Suprapubic skin (tissue), 4 donors: ENCODE measurements at places on chromosomes 6 and 20. TPM values are rescaled to one million over a fixed set of nuclear protein-coding genes. Genes with fewer than 3 reads are reported as not detected.

Gene SLPI
- total RNA-seq = 466 TPM

Gene ISM1
- 12.8 TPM for total RNA-seq

Gene FAM83D
- 15.8 TPM for total RNA-seq

Gene IL17A
- not detected for total RNA-seq

Gene CCM2L
- 0.62 TPM for total RNA-seq

Gene CST2
- total RNA-seq = not detected

Gene HLA-DOA
- 14.3 TPM for total RNA-seq

Gene DSN1
- total RNA-seq = 13.5 TPM

Gene FAM217A
- not detected for total RNA-seq

Gene GATA5
- total RNA-seq = 0.23 TPM

Gene RCAN2
- total RNA-seq = 13.8 TPM

Gene BEND6
- not detected for total RNA-seq

Gene EEF1A2
- 12.0 TPM for total RNA-seq

- DNase-seq = no peak
These were observed 296 bp downstream of the DZANK1 start for GRCh38 chr20:18466574-18466893.

- no peak for DNase-seq
These were observed at the start of gene FGD2 for GRCh38 chr6:37005061-37005810. FGD2 (plus strand) TSS chr6:37005655; CDS start chr6:37005818, 163 bp downstream.

DNA sequence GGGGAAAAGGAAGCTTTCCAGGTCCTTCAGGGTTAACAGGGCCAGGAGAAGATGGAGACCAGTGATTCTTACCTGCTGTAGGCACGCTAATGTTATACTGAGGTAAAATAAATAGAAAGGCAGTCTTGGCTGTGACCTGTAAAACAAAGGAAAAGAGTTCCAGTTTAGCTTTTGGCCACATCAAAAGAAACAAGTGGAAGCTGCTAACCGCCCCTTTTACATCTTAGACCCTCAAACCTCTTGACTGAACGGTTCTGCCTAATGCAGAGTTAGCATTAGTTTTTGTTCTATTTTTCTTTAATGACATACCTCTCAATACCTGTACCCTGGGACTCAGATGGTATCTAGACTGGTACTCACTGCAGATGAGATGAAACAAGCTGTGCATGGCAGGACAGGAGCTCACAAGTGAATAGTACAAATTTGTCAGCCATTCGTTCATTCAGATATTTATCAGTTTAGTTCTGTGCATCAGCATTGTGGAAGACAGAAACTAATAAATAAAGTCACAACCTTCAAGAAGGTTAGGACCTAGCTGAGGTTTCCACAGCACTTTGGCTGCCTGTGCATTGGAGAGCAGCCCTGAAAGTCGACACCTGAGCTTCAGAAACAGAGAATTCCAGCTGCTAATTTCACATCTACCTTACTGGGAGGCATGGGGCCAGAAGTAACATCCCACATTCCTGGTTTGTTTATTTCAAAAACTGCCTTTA, 41.0 kb downstream of the TRAM2 start:
- no peak for DNase-seq

DNA sequence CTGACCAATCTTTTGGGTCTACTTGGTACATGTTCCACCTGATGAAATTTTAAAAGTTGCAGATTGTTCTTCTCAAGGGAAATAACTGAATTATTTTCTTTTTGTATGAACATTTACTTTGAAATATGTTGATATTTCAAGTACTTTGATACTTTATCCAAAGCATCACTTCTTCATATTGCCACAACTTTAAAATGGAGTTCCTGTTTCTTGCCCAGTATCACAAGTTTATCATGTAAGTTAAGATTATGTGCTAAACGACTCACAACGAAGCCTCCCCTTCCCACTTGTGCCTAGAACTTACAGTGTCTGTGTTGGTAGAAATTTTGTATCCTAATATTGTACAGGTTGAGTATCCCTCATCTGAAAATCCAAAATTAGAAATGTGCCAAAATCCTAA, 108.4 kb downstream of the ARID1B start:
- DNase-seq = no peak

DNA sequence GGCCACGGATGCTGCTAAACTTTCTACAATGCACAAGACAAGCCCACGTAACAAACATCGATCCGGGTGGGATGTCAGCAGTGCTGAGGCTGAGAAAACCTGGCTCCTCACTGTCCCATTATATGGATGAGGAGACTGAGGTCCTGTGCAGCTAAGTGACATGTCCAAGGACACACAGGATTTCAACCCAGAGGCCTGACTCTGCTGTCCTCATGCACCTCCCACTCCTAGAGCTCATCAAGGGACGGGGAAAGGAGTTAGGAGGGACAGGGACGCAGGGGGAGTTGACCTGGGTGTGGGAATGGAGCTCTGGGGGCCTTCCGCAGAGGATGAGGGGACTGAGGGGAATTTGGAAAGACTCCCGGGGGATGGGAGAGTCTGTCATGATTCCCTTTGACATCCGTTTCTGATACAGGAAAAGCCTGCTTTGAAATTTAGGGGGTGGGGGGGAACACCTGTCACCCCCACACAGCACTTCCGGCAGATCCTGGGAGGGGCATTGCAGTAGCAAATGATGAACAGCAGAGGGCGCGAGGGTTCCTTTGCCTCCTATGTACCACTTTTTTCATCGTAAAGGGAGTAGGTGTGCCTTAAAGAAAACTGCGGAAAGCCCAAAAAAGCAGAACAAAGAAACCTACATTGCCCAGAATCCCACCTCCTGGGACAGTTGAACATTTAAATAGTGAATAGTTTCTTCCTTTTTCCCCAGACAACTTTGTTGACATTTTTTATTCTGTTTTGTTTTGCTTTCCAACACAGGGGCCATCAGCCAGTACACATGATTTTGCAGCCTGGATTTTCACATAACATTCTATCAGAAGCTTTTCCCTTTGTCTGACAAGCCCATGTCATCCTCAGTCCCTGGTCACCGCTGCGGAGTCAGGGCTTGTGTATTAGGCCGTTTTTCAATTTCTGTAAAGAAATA, 48.6 kb downstream of the SLC2A10 start:
- DNase-seq = no peak

DNA sequence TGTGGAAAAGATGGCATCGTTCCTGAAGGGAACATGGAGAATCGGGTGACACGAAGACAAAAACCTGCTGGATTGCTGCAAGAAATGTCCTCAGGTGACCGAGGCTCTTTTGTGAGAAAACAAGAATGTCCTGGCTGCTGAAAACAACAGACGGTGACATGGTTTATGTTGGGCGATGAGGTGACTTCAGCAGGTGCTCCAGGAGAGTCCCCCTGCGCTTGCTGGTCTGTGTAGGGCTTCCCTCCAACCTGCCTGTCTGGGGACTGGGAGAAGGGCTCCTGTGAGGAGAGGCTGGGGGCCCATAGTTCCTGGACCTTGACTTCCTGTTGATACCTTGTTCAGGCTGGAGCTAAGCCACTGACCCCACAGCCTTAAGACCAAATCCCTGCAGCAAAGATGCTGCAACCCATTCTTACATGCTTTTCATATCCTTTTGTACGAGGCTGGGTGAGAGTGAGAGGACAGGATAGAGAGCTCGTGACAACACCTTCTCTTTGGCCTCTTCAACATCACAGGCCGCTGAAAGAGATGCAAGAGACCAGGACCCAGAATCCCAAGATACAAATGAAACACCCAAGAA, 134.8 kb downstream of the CD83 start:
- DNase-seq = no peak

DNA sequence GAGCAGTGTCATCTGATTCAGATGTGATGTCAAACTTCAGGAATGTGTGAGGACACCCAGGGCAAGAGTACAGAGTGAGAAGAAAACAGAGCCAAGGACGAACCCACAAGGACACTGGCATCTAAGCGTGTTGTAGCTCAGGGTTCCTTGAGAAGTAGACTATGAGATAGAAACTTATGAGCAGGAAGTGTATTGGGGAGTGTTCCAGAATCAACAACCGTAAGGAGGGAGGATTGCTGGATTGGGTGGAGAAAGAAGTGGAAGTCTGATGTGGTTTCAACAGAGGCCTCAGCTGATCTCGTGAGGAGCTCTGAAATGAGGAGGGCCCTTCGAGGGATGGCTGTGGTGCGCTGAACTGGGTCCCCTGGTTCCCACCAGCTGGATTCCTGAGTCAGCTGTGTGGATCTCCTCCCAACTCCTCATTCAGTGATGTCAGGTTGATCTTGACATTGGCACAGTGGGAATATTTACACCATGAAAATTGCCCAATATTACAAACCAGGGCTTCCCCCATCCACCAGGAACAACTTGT, 25.7 kb upstream of the IGF2R start:
- no peak for DNase-seq

- DNase-seq = no peak
These were observed 764.0 kb upstream of the CITED2 start for GRCh38 chr6:140138311-140139010.

DNA sequence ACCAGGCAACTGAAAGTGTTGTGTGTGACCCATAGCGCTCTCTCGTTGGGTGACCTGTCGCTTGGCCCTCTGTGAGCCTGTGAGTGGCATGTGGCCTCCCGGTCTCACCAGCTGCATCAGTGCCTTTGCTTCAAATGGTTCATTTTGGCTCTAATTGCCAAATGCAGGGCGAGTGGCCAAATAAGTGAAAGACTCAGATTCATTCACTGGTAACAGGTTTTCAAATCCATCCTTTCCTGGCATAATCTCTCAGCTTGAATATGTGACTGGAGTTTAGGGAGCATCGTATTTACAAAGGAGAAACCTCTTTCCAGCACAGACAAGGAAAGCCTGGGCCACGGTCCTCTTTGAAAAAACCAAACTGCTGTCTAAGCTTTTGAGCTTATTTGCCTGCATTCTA, 321.6 kb upstream of the QKI start:
- DNase-seq = no peak

- DNase-seq = no peak
These were observed 10.7 kb upstream of the SERPINB9 start for GRCh38 chr6:2913621-2914317.

DNA sequence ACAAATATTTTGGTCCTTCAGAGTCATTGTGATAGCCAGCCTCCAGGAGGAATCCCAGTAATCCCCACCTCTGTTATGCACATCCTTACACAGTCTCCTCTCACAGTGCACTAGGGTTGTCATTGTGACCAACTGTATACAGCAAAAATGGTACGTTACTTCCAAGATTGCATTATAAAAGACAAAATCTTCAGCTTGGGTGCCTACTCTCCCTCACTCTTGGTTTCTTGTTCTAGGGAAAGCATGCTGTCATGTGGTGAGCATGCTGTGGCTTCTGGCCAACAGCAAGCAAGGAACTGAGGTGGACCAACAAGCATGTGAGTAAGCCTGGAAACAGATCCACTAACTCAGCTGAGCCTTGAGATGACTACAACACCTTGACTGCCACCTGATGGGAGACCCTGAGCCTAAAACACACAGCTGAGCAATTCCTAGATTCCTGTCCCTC, 130.1 kb upstream of the DST start:
- no peak for DNase-seq

GRCh38 chr6:125974214-125974866, 12.0 kb upstream of the TRMT11 start:
- no peak for DNase-seq

- DNase-seq = no peak
These were observed 7.7 kb downstream of the TTBK1 start for GRCh38 chr6:43250992-43251373.

DNA sequence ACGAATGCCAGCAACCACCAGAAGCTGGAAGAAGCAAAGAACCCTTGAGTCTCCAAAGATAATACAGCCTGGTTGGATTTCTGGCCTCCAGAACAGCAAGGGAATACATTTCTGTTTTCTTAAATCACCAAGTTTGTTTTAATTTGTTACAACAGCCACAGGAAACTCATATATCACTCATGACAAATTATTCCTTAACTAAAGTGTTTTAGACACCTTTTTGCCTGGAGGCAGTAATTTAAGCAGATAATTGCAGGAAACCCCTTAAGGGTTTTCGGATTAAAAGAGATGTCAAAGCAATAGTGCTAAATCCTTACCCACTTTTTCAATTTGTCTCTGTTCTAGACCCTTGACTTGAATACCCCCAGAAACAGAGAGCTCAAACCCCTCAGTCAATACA, 1050.0 kb downstream of the EPHA7 start:
- DNase-seq = no peak

DNA sequence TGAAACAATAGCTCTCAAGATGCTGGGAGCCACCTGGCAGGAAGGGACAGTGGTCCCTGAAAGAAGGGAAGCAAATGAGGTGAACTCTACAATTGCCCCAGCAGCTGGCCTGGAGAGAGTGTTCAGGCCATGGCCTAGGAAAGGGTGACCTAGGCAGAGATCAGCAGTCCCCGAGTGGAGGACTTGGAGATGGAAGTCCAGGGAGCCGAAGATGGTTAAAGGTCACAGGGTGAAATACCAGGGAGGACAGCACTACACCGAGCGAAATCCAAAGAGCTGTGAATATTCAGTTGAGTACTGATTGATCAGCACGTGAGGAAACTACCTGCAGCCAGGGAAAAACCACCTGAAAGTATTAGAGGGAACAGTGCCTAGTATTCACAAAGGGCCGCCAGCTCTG, 133.1 kb downstream of the HIVEP2 start:
- DNase-seq = no peak

GRCh38 chr6:16321826-16322225, 83.4 kb downstream of the GMPR start:
- DNase-seq = no peak

DNA sequence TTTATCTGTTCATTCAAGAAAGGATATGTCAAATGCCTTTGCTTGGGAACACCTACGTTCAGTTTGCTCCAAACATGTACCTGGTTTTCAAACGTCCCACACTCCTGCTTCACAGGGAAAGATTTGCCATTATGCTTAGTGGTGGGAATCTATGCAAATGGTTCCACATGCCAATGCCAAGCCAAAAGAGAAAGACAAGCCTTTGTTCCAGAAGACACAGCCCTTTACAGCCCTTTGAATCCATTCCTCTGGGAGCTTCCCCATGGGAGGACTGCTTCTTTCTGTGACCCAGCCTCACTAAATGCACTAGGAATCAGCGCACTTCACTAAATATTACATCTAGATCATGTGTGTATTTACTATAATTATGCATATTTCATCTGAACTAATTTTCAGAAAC, 619.5 kb downstream of the PRKN start:
- DNase-seq = no peak

DNA sequence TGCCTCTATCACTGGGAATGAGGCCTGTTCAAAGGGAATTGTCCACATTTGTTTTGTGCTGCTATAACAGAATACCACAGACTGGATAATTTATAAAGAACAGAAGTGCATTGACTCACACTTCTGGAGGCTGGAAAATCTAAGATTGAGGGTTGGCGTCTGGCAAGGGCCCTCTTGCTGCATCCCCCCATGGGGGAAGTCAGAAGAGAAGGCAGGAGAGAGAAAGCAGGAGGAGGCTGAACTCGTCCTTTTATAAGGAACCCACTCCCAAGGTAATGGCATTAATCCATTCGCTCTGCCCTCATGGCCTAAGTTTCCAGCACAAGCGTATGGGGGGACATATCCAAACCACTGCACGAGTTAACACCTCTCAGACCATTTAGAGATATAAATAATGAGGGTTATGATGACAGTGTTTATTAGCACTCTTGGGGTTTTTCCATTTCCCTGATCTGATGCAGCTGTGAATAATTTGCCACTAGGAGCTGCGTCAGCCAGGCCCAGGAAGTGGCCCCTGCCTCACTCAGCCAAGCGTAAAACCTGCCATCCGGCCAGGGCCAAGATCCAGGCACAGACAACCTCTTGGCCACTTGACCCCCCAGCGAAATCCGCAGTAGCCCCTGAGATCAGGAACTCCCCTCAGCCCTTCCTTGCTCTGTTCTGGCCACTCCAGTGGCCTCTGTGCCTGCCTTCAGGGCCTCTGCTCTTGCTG, 14.2 kb upstream of the SLCO4A1 start:
- DNase-seq = no peak
